NCI-H146 (cell line): ENCODE measurements at places on chromosomes 7 and 10.
A peak's percentile ranks its signal among the peaks of the same experiment; 100 is the strongest.

GRCh38 chr10:44395396-44395795, 10.5 kb upstream of the CXCL12 start:
- DNase-seq: no peak

- DNase-seq: peak; percentile 23
These were observed 103.9 kb downstream of the WDFY4 start for GRCh38 chr10:48788554-48788953.

GRCh38 chr10:63633677-63634487, 112.7 kb downstream of the REEP3 start:
- DNase-seq: peak; percentile 35

DNA sequence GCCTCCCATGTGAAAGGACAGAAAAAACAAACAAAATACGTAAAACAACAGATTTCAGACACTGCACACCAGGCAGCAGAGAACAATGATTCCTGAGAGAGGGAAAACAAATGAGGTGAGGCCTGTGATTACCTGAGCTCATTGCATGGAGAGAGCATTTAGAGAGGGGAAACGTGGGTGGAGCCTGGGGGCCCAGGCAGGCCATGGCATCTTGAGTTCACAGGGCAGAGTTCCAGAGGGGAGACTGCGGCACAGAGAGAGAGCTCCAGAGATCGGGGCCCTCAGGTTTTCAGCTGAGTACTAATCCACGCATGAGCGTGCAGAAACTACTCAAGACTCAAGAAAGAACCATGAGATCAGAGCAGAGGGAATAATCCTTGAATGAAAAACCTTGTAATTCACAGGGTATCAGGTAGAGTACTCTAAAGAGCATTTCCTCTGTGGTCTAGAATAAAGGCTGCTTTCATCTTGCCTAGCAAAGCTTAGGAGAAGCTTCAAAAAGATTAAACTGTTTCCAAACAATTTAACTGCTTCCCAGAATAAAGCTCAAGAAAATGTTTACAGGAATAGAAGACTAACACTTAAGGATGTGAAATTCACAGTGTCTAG, 46.6 kb upstream of the ARHGAP12 start:
- DNase-seq: peak; percentile 1
